Activated CD4-positive, alpha-beta memory T cell treated with anti-CD3 and anti-CD28 coated beads for 36 hours (primary cell): ENCODE measurements at places on chromosomes 2 and 18. TPM values are rescaled to one million over a fixed set of nuclear protein-coding genes. Genes with fewer than 3 reads are reported as not detected.

The PID1 gene
- not detected for total RNA-seq

The CYP27A1 gene
- total RNA-seq, result not detected

The STPG4 gene
- not detected for total RNA-seq

The SCYGR4 gene
- total RNA-seq, result not detected

The MAB21L4 gene
- not detected for total RNA-seq

The PCGF1 gene
- total RNA-seq, result 26.0 TPM

The NR4A2 gene
- 10.0 TPM for total RNA-seq

The CCNT2 gene
- total RNA-seq, result 25.7 TPM

The ANKRD62 gene
- not detected for total RNA-seq

The VAMP8 gene
- total RNA-seq, result 112 TPM

The LIMS2 gene
- 12.3 TPM for total RNA-seq

The UGT1A8 gene
- not detected for total RNA-seq

The COL3A1 gene
- not detected for total RNA-seq

The TMEM185B gene
- 19.7 TPM for total RNA-seq

The SOS1 gene
- 41.2 TPM for total RNA-seq

The PCARE gene
- not detected for total RNA-seq

The NETO1 gene
- not detected for total RNA-seq

The YES1 gene
- total RNA-seq, result 17.0 TPM

The SPDYA gene
- 0.92 TPM for total RNA-seq

The FOXD4L1 gene
- total RNA-seq, result 0.12 TPM

The NEU2 gene
- not detected for total RNA-seq

The KDSR gene
- 77.2 TPM for total RNA-seq

The TDRD15 gene
- total RNA-seq, result not detected

The DAW1 gene
- total RNA-seq, result not detected

The SERPINB10 gene
- not detected for total RNA-seq
